Fibroblast of lung (primary cell): ENCODE measurements at places on chromosomes 3 and 15. TPM values are rescaled to one million over a fixed set of nuclear protein-coding genes. Genes with fewer than 3 reads are reported as not detected.

CORO2B gene
- total RNA-seq, result 15.7 and 25.3 TPM in 2 replicates

EFCC1 gene
- not detected in 2 replicates for total RNA-seq

SPATA12 gene
- not detected in 2 replicates for total RNA-seq

FBXO40 gene
- not detected in 2 replicates for total RNA-seq

FAM227B gene
- 5.4 and 9.7 TPM in 2 replicates for total RNA-seq

GALNT15 gene
- 37.7 and 47.3 TPM in 2 replicates for total RNA-seq

RCCD1 gene
- total RNA-seq, result 11.0 and 14.2 TPM in 2 replicates

CRABP1 gene
- total RNA-seq, result not detected in 2 replicates

DNA sequence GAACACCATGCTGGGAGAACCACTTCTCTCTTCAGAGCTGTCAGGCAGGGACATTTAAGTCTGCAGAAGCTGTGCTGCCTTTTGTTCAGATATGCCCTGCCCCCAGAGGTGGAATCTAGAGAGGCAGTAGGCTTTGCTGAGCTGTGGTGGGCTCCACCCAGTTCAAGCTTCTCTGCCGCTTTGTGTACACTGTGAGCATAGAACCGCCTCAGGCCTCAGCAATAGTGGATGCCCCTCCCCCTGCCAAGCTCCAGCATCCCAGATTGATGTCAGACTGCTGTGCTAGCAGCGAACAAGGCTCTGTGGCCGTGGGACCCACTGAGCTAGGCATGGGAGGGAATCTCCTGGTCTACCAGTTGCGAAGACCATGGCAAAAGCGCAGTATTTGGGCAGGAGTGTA, 121.6 kb downstream of the NFKBIZ start:
- DNase-seq, result no peak

GRCh38 chr3:71208211-71209095, 375.1 kb downstream of the FOXP1 start:
- peak; percentile 23 for DNase-seq

DNA sequence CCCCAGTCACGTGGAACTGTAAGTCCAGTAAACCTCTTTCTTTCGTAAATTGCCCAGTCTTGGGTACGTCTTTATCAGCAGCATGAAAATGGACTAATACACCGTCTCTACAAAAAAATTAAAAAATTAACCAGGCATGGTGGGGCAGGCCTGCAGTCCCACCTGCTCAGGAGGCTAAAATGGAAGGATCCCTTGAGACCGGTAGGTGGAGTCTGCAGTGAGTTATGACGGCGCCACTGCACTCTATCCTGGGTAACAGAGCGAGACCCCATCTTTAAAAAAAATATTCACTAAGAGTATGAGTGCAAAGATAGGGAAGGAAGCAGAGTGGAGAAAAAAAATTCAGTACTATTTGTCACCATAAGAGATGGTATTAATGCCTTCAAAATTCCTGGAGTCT, 25.6 kb downstream of the SEC11A start:
- no peak for DNase-seq

DNA sequence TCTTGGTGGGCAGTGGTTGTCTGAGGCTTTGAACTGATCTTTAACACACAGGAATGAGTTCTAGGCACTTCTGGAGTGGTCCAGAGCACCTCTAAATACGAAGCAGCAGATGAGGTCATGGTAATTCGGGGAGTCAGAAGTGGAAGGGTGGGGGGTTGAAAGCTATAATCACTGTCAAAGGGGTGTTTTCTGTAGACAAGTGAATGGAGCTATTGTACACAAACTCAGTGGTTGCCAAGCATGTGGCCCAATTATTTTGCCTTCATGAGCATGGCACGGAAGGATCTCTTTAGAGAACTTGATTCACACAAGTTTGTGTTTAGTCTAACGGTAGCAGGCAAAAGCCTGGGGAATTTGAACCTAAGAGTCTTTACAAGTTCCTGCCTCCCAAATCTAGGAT, 6.3 kb downstream of the FRMD5 start:
- no peak for DNase-seq

- DNase-seq, result no peak
These were observed 571.4 kb upstream of the NAALADL2 start for GRCh38 chr3:174287705-174288104.

DNA sequence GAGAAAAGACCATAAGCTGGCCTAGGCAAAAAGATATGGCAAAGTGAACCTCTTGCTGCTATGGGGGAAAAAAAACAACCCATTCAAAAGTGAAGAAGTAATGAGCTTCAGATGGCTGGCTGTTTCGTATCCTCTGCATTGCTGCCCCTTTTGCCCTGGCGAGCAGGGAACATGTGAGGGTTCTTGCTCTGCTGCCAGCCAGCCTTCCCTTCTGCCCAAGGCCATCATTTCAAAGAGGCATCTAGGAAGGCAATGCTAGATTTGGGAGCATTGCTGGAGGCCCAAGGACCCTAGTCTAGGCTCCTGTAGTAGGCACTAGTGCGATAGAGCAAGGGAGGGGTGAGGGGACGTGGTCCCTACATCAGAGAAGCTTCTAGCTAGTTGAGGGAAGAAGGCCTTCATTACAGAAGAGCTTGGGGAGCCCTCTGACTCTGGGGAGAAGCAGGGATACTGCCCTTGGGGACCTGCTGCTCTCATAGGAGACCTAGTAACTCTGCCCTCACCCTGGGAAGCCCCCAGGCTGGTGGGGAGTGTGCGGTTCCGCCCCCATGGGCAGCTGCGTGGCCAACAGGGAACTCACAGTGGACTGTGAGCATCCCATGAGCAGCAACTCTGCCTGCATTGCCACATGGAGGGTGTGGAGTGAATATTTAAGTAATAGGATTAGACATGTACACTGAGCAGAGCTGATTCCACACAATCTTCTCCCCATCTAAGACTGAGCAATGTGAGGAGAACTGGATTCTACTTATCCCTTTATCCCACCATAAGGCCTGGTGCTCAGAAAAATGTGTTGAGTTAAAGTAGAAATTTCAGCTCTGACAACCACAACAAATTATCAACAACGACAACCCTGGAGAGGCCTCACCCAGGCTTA, 21.3 kb downstream of the ITGA11 start:
- DNase-seq, result no peak

DNA sequence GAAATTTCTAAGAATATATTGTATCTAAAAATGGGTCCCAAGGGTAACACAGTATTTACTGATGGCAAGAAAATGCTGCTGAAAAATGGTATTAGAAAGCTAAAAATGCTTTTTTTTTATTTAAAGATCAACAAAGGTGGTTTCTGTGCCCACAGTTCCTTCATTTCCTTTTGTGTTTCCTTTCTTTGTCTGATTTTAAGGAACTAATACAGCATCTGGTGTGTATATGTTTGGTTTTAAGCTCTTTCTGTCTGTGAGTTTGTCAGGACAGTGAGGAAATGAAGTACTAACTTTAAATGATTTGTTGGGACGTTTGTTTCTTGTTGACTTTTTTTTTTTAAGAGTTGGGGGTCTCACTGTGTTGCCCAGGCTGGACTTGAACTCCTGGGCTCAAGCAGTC, 38.2 kb downstream of the RASA2 start:
- DNase-seq, result no peak

GRCh38 chr3:183151086-183151485, 11.4 kb downstream of the LAMP3 start:
- no peak for DNase-seq

- DNase-seq, result no peak
These were observed 577.7 kb downstream of the FOXP1 start for GRCh38 chr3:71005702-71006321.

GRCh38 chr3:60989626-60990441, 261.4 kb downstream of the FHIT start:
- no peak for DNase-seq

GRCh38 chr3:134347551-134347950, 26.7 kb downstream of the AMOTL2 start:
- DNase-seq, result no peak

DNA sequence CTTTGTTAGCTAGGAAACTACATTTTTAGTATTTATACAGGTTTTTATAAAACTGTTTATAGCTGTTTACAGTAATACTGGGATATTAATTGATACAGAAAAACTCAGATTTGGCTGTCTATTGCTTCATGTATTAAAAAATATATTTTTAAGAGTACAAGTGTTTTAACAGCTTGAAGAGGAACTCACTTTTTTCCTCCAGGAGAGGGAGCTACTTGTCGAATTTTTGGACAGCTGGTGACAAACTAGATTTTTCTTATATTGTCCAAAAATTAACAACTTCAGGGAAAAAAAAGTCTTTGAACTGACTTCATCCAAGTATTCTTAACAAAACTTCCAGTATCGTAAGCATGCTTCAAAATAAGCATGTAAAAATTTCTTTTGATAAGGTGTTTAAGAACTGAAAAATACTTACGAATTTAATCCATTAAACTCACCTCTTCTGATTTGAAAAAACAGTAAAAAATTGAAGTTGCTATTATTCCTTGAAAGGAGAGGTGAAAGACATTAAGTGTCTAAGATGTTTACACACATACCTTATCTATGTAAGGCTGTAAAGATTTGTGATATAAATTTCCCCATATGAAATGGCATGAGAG, 4.0 kb downstream of the DIPK2A start:
- DNase-seq, result peak; percentile 66

GRCh38 chr3:25985621-25986020, 195.7 kb downstream of the OXSM start:
- DNase-seq, result no peak

GRCh38 chr3:181484026-181484425, 227.7 kb upstream of the SOX2 start:
- DNase-seq, result no peak

DNA sequence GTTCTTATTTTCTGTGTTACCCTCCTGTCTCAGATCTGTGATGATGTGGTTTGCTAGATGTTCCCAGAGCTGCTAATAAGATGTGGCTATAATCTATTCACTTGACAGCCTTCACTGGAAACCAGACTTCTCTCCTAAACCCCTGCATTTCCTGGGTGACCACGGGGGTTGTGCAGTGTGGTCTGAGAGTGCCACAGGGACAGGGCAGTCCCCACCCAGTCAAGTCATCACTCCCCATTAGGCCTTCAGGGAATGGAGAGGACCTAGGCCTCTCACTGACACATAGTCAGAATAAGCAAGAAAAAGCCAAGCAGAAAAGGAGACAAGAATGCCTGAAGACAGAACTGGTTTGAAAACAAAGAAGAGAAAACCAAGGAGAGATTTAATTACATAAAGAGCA, 58.3 kb downstream of the GJD2 start:
- no peak for DNase-seq

- DNase-seq, result no peak
These were observed 41.9 kb downstream of the PCOLCE2 start for GRCh38 chr3:142846779-142847577.

DNA sequence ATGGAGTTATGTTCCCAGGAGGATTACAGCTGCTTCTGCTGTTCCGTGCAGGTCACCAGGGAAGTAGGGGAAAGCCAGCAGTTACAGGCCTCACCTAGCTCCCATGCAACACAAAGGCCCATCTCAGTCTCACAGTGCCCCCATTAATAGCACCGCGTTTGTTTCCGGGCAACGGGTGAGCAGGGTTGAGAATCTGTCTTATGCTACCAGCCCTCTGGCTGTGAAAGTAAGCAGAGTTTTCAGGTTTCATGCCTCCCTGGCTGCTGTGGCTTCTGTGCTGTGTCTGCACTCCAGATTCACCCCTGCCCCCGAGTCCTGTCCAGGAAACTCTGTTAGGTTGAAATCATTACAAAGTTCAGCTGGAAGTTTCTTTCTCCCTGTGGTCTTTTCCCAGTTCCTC, 254.4 kb upstream of the GPR149 start:
- DNase-seq, result no peak

DNA sequence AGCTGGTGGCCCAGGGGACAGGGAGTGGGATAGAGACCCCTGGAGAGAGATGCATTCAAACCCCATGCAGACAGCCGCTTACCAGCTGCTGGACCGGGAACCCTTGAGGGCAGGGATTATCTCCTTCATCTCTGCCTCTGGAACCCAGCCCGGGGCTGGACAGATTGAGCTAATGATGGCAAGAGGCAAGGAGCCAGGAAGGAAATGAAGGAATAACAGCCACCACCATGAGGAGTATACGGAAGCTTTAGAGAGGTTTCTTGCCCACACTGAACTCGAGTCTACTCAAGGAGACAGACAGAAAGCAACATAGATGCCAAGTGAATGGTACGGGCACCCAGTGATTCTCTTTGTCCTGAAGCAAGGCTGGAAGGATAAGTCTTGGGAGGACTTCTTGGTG, 23.2 kb downstream of the HAPLN3 start:
- no peak for DNase-seq

GRCh38 chr3:8762607-8763377, 6.6 kb downstream of the OXTR start:
- peak; percentile 22 for DNase-seq

DNA sequence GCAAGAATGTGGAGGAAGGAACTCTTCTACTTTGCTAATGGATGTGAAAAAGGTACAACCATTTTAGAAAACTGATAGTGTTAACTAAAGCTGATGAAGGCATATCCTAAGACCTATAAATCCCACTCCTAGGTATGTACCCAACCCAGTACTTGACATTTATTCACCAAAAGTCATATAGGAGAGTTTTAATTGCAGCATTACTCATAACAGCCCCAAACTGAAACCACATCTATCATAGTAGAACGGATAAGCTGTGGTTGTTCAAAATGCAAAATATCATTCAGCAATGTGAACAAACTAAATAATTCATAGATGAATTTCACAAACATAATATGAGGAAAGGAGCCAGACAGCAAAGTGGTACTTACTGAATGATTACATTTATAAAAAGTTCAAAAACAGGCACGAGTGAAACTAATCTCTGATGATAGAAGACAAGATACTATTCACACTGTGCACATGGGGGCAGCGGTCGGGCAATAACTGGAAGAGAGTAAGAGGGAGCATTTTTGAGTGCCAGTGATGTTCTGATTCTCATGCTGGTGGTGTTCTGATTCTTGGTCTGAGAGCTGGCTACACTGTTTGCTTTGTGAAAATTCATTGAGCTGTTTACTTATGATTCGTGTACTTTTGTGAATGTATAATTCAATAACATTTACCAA, 34.3 kb downstream of the GOLIM4 start:
- DNase-seq, result peak; percentile 30
